Ovary (tissue), 10 donors: ENCODE measurements at places on chromosomes 16 and 17. TPM values are rescaled to one million over a fixed set of nuclear protein-coding genes. Genes with fewer than 3 reads are reported as not detected.
A peak's percentile ranks its signal among the peaks of the same experiment; 100 is the strongest.

The RAB40B gene
- total RNA-seq: 10.0 TPM

The ZNF500 gene
- total RNA-seq: 27.7 TPM

The WWP2 gene
- 44.4 TPM for total RNA-seq

The MYO15A gene
- total RNA-seq: 5.0 TPM

The MFSD6L gene
- 0.13 TPM for total RNA-seq

The HOXB5 gene
- 0.20 TPM for total RNA-seq

The MCRIP1 gene
- 97.0 TPM for total RNA-seq

The USP7 gene
- total RNA-seq: 98.3 TPM

DNA sequence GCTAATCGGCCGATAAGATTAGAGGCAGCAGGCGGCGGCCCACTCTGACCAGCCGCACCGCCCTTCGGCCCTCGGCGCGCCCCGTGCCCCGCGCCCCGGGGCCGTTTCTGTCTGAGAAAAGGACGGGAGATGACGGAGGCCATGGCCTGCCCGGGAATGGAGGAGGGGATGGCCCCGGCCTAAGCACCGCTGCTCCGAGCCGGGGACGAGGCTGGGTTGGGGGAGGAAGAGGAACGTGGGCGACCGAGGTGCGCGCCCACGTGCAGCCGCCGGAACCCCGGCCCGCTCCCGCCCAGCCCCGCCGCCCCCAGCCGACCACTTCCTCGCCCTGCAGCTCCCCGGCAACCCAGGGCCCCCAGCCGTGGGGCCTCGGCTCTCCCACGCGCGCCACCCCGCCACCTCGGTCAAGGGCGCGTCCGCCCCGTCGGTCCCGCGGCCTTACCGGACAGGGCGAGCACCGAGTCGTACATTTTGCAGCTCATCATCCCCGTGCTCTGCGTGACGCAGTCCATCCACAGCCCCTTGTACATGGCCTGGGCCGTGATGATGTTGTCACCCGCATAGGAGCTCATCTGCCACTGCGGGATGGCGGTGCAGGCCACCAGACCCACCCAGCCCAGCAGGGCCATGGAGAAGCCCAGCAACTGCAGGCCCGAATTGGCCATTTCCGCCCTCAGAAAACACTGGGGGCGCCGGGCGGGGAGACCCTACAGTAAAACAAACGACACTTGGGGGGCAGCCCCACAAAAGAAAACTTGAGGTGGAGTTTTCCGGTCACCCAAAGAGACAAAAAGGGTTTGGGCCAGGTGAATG is 693 bp downstream of the CLDN7 start:
- no peak for DNase-seq
- H3K36me3 ChIP-seq: no peaks in the 10 kb centered on the region
- no peak overlapping the region for H3K27ac ChIP-seq

DNA sequence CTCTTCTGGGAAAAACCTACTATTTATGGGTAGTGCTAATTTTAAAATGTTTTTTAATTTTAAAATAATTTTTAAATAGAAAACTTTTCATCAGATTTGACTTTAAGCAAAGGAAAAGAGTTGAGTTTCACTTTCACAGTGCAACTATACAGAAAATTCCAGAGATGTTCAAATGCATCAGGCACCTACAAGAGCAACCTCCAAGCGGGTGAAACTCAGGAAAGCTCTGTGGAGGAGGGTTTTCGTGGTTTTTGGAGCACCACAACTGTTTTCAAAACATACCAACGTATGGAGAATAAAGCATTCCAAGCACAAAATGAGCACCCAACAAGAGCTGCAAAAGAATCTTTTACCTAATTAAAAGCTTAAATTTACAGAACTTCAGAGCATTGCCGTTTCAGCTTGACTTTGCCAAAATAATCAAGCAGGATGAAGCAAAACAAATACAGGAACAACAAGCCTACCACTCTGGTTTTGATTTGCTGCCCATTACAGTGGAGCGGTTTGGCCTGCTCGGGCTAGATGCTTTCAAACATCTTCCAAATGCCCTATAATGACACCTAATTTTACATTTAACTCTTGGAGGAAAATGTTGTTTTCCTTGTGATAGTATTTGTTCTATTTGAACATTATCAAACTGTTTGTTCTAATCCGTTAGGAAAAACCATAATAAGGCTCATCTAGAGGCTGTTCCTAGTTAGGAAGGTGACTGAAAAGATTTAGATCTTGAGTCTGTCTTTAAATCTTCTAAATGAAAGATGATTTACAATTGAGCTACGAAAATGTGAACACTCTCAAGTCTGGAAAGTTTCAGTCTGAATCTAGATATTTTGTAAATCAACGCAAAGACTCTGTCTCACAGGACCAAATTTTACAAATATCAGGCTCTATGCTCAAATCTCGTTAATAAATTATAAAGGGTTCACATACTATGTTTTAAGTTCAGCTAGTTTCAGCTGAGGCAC is 34.5 kb downstream of the NACA2 start:
- no peaks in the 10 kb centered on the region for H3K4me1 ChIP-seq
- DNase-seq: no peak

DNA sequence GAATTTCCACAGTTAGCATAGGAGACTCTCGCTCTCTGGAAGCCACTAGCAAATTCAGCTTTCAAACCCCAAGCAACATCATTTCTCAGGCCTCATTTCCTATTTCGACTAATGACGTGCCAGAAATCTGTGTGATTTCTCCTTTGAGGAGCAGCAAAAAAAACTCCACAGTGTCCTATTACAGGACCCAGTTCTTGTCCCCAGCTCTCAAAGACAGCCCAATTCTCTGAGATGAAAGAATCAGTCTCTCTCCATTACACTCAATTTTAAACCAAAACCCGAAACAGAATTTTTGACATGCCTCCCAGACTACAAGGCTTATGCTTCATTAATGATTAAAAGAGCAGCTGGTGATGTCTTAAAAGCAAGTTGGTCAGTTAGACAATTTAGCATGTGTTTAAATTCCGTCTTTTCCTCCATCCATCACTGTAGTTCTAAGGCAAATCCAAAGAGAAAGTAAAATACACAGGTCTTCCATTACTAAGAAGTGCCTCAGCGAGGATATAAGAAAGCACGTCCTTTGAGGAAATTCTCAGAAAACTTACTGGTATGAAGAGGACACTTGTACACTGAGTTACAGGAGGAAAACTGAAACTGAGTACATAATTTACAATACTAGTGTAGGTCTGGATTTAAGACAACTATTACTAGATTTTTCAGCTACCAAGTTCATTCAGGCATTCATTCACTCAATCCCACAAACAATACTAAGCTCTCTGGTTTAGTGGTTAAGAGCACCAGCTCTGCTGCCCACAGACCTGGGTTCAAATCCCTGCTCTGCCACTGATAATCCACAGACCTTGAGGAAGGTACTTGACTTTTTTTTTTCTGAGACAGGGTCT is 12.5 kb downstream of the TOM1L2 start:
- H3K27ac ChIP-seq: peak overlapping the region; percentile 37
- no peak overlapping the region for H3K4me3 ChIP-seq
- H3K4me1 ChIP-seq: peaks cover 5% of the 10 kb centered on the region
- no peaks in the 10 kb centered on the region for H3K36me3 ChIP-seq
- DNase-seq: no peak

- H3K27me3 ChIP-seq: no peaks in the 10 kb centered on the region
- no peak for DNase-seq
- H3K4me1 ChIP-seq: no peaks in the 10 kb centered on the region
- H3K4me3 ChIP-seq: no peak overlapping the region
Measured at GRCh38 chr16:23691483-23692189, 12.9 kb downstream of the PLK1 start.

DNA sequence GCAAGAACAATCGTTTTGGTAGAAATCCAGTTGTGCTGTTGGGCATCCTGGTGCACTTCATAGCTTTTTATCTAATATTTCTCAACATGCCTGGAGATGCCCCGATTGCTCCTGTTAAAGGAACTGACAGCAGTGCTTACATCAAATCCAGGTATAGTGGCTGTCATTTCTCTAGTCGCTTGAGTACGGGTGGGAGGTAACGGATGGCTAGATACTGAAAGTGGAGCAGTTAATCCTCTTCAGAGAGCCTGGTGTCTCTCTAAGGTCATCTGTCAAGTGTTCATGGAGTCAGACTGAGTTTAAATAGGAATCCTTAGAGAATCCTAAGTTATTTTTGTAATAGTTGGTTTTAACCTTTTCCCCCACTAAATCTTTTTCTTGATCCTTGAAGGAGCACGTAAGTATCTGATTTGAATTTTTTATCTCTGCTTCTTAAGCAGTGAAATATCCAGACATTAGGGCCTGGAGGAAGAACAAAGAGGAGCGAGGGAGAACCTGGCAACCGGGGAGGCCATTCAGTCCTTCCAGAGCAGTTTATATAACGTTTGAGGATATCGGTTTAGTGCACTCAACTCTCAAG is 37.2 kb downstream of the MFSD11 start:
- no peaks in the 10 kb centered on the region for H3K4me1 ChIP-seq
- no peak for DNase-seq
- H3K27me3 ChIP-seq: no peaks in the 10 kb centered on the region
- no peak overlapping the region for H3K27ac ChIP-seq
- H3K36me3 ChIP-seq: no peaks in the 10 kb centered on the region

DNA sequence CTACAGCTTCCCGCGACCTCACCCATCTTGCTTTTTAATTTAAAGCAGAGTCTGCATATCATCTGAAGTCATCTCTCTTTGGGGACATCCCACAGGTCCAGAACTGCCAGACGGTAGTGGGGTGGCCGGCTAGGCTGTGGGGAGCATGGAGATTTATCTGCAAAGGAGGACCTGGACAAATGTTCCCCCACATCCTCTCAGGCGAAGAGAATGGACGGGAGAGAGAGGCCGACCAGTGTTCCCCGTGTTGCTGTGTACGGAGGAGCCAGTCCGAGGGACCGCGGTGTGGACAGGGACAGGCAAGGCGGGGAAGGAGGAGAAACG is 665 bp upstream of the MT1M start:
- H3K4me1 ChIP-seq: peaks cover 2% of the 10 kb centered on the region
- peak overlapping the region; percentile 34 for H3K4me3 ChIP-seq
- no peaks in the 10 kb centered on the region for H3K27me3 ChIP-seq

- H3K4me3 ChIP-seq: no peak overlapping the region
- peaks cover 2% of the 10 kb centered on the region for H3K4me1 ChIP-seq
- H3K27ac ChIP-seq: no peak overlapping the region
- no peaks in the 10 kb centered on the region for H3K27me3 ChIP-seq
Measured at GRCh38 chr16:90081606-90081970, 4.5 kb upstream of the PRDM7 start.

GRCh38 chr16:89618109-89618998 is 4.9 kb downstream of the DPEP1 start:
- H3K27me3 ChIP-seq: no peaks in the 10 kb centered on the region
- H3K4me3 ChIP-seq: no peak overlapping the region
- H3K4me1 ChIP-seq: no peaks in the 10 kb centered on the region
- H3K27ac ChIP-seq: no peak overlapping the region
- DNase-seq: no peak

- DNase-seq: no peak
- H3K27me3 ChIP-seq: no peaks in the 10 kb centered on the region
- peaks cover 7% of the 10 kb centered on the region for H3K4me1 ChIP-seq
- H3K36me3 ChIP-seq: no peaks in the 10 kb centered on the region
- H3K27ac ChIP-seq: no peak overlapping the region
Measured at GRCh38 chr17:50354776-50355175, 8.8 kb downstream of the XYLT2 start.

DNA sequence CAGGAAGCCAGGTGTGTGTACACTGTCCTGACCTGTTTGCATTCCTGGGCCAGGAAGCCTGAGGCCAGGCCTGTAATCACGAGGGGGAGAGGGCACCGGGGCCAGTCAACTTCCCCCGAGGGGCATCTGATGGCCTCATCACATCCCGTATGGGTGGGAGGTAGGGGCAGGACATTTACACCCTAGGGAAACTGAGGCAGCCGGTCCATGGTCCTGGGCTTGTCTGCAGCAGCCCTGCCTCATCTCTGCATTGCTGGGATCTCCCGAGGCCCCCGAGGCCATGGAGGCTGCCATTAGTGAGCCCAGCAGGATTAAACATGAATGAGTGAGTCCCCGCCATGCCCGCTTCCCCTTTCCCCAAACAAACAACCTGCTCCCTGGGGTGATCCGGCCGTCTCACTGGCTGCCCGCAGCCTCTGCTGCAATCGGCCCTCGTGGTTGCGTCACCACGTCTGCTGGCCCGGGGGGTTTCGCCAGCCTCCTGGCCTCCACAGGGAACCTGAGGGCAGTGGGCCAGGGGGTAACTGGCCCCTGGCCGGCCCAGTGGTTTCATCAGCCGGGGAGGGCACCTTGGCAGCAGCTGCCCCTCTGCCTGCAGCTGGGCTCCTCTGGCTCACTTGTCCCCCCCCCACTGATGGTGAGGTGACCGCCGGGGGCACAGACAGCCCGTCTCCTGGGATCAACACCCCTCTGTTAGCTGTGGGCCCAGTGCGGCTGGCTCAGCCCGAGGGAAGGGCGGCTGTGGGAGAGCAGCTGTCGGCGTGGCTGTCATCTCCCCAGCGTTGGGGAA is 88.3 kb upstream of the GSE1 start:
- peaks cover 19% of the 10 kb centered on the region for H3K4me1 ChIP-seq
- no peaks in the 10 kb centered on the region for H3K36me3 ChIP-seq
- H3K27me3 ChIP-seq: no peaks in the 10 kb centered on the region

GRCh38 chr17:14307560-14308024 is 6.7 kb downstream of the HS3ST3B1 start:
- no peaks in the 10 kb centered on the region for H3K27me3 ChIP-seq
- H3K36me3 ChIP-seq: no peaks in the 10 kb centered on the region
- no peak for DNase-seq
- peaks cover 6% of the 10 kb centered on the region for H3K4me1 ChIP-seq

- peaks cover 2% of the 10 kb centered on the region for H3K27me3 ChIP-seq
- no peak overlapping the region for H3K4me3 ChIP-seq
- H3K36me3 ChIP-seq: no peaks in the 10 kb centered on the region
- DNase-seq: no peak
- peaks cover 4% of the 10 kb centered on the region for H3K4me1 ChIP-seq
Measured at GRCh38 chr16:86570558-86571529, 4.2 kb downstream of the FOXC2 start.

DNA sequence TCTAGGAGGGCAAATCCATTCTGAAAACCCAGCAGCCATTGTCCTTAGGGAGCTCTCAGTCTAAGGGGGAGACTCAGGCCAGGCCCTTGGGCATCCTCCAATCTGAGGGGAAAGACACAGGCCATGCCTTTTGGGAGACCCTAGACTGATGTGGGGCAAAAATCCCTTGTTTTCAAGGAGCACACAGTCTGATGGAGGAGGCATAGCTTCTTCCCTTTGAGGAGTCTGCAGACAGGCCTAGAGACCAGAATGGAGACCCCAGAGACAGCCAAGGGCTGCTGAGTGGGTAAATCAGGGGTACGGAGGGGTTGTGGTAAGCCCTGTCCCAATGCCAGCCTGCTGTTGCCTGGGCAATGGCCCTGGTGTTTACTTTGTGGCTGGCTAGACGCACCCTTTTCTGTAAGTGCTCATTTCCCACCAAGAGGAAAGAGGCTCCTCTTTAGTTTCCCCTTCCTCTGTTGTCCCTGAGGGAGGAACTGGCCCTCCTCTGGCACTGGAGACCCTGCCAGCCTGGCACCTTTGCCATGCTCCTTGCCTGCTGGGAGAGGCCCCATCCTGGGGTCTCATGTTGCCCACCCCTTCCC is 19.3 kb downstream of the ARHGAP23 start:
- peaks cover 10% of the 10 kb centered on the region for H3K4me1 ChIP-seq
- H3K27me3 ChIP-seq: no peaks in the 10 kb centered on the region
- no peak overlapping the region for H3K27ac ChIP-seq
- H3K36me3 ChIP-seq: no peaks in the 10 kb centered on the region
- DNase-seq: no peak

GRCh38 chr16:11213799-11214198 is 42.2 kb downstream of the SOCS1 start:
- no peak overlapping the region for H3K4me3 ChIP-seq
- H3K4me1 ChIP-seq: peaks cover 3% of the 10 kb centered on the region
- no peak for DNase-seq
- no peak overlapping the region for H3K27ac ChIP-seq
